ENCODE measurements at places on chromosomes 7 and 10.

DNA sequence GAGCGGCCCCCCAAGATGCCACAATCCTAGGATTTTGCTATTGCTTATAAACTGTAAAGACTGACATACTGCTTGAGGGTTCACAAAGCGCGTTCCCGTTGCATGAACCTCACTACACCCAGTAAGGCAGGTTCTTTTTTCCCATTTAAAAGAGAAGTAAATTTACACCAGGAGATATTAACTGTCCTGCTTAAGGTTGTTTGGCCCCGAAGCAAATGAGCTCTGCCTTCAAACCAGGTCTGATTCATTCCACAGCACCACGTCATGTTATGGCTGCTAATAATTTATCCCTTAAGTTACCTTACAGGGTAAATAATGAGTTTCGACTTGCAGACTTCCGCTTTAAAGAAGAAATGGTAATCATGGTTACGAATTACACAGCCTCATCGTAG lies 559 bp upstream of the FKBP14 start:
- no peak for DNase-seq

DNA sequence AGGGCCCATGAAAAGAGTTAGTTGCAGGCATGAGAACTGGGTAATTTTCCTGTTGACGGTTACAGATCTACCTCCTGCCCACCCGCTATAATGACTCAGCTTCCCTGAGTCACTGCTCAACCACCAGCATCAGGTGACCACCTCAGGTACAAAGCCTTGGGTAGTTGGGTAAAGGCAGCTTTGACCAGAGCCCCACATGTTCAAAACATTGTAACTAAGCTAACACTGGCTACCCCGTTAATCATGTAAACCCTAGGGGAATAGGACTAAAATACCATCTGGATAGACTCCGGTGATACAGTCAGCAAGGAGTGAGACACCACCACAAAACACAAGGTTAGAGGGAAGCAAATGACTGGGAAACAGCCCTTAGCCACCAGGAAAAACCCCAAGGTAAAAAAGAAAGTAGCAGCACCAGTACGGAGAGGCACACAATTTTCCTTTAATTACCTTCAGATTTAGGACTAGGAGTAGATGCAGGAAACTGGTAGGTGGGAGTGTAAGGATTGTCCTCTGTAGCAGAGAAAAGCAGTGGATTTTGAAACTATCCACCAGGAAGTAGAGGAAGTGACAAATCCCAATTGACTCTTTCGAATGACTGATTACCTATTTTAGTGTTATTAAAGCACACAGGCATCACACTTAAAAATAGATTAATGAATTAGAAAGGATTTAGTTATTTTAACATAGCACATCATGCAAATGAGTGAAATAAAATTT lies 103.5 kb upstream of the PDLIM1 start:
- no peak for DNase-seq

DNA sequence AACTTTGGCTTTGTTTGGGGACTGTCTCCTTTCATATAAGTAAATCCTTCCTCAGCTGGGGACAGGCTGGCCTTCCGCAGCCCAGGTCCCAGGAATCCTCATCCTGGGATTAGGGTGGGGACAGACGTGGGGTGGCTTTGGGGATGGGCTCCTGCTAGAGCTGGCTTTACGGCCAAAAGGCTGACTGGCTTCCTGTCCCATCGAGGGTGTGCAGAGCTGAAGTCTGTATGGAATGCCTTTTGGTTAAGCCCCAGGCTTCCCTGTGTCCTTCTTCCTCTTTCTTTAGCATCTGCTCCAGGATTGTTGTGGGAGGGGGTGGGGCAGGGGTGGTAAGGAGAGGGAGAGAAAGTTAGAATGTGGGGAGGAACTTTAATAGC lies 59.4 kb upstream of the AQP1 start:
- no peak for DNase-seq

GRCh38 chr10:91700273-91700672 lies 67.4 kb upstream of the PPP1R3C start:
- no peak for DNase-seq

DNA sequence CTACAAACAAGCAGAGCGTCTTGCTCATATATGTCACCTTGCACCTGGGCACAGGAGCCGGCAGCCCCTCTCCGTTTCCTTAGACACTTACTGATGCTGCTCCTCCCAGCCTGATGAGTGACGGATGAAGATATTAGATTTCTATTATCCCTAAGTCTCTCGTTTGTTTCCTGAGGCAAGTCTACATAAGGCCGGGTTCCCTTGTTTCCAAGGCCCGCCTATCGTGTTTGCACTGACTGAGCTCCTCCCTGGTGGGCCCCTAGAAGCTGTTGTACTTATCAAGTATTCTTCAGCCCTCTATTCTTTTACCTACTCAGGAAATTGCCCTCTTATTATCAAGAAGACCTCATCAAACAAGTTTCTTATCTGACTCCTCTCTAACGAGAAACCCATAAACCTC lies 18.5 kb downstream of the SH3PXD2A start:
- DNase-seq: no peak

- no peak for DNase-seq
Observed at GRCh38 chr7:33674804-33675411, 230.4 kb upstream of the BMPER start.

DNA sequence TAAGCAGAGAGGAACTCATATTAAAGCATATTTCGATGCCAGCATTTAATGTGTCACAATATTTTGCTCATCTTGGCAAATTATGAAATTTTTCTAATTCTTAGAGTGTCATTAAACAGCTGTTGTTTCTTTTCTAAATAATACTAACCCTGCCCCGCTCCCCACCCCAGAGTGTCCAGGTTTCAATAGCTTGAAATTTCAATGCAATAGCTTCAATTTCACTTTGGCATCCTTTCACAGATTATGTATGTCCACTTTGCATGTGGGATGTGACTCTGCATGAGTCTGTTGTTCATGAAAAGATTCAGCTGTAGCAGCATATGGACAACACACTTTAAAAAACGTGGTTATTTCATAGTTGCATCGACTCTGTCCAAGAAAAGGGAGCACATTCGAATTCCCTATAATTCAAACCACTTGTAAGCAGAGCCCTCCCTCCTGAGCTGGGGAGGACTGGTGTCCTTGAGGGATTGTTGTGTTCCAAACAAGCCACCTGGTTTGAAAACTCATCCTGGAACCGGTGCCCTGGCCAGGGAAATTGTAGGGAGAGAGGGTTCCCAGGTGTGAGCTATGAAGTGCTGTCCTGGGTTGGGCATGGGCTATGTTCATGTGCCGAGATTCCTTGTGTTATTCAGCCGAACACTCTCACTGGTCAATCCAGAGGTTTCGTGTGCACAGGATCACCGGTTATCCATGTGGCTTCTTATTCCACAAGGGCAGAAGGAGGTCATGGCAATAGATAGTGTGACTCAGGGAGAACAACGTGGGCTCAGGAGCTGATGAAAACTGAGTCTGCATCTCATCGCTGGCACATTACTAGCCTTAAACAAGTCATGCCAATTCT lies 64.6 kb upstream of the CREB5 start:
- no peak for DNase-seq

GRCh38 chr7:12929476-12930140 lies 242.2 kb downstream of the ARL4A start:
- no peak for DNase-seq

GRCh38 chr10:10513898-10514297 lies 503.8 kb upstream of the CELF2 start:
- DNase-seq: no peak

- DNase-seq: no peak
Observed at GRCh38 chr7:24764972-24765744, 7.9 kb upstream of the GSDME start.

- no peak for DNase-seq
Observed at GRCh38 chr10:32232378-32232777, 114.6 kb downstream of the EPC1 start.

DNA sequence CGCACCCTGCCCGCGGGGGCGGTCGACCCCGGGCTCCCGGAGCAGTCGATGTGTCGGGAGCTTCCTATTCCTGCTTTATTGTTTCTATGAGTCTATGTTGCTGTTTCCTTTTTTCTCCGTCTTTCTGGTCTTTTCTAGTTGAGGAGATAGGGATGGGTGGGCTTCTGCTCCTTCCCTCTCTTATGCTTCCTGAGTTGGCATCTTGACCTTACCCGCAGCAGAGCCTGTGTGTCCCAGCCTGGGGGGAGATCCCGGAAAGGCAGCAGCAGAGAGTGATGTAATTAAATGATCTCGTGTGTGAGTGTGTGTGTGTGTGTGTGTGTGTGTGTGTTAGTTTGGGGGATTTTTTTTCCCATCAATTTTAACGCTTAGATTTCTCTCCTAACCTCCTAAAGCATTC lies 486 bp upstream of the SORCS1 start:
- DNase-seq: no peak

Measured in smooth muscle cell of the brain vasculature (primary cell).